ENCODE measurements at places on chromosomes 1 and 21.
A peak's percentile ranks its signal among the peaks of the same experiment; 100 is the strongest.

GRCh38 chr1:187877220-187877619, 1048.5 kb downstream of the PLA2G4A start:
- peak; percentile 96 for DNase-seq

- DNase-seq = no peak
These were observed 299.6 kb upstream of the NCAM2 start for GRCh38 chr21:20698585-20698984.

DNA sequence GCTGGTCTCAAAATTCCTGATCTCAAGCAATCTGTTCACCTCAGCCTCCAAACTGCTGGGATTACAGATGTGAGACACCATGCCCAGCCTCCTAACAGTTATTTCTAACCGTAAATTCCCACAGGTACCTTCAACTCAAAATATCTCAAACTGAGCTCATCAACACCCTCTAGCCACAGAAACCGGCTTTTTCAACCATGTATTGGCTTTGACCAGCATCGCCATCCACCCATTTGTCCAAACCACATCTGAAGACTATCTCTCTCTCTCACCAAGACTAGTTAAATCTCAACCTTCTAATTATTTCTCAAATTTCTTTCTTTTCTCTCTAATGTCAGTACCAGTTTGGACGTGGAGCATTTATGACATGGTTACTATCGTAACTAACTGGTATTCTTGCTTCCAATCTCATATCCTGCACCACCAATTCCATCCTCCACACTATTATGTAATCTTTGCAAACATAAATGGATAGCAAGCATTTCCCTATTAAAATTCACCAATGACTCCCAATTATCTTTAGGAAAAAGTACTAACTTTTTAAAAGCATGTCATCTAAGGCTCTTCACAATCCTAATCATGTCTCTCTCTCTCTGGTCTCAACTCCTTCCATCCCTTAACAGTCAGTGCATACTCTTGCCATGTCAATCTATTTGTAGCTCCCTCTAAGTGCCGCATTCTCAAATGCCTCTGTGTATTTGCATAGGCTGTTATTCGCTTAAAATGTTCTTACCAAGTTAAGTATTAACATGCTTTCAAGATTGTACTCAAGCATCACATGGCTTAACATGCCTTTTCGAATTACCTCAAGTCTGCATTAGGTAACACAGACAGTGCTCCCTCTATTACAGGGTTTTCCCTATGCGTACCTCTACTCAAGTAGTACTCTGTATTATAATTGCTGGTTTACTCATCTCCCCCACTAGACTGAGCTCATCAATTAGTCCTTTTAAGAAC, 18.1 kb downstream of the RSBN1 start:
- no peak for DNase-seq

DNA sequence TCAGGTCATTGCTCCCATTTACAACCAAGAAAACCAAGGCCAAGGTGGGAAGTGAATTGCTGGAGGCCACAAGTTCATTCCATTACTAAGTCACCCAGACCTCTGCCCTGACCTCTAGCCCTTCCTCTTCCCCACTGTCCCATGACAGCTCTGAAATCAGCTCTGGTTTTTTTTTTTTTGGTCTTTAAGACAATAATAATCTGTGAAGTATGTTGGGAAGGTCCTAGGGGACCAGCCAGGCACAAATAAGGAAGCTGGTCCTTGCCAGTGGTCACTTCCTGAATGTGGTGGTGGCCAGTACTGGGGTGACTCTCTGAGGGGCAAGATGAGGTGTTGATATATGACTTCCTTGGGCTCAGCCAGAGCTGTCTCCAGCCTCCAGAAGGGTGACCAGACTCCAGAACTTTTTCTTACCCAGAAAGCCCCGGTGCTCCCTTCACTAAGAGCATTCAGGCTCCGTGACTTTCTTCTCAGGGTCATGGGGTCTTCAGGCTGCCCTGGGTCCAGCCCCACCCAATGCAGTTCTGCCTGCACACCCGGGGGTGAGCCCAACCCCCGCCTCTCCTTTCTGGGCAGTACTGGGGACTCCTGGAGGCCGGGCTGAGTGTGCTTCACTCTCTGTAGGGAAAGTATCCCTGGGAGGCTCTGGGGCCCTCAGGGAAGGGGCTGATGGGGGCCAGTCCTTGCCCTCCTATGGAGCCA, 159.6 kb downstream of the PTPRU start:
- DNase-seq = no peak

DNA sequence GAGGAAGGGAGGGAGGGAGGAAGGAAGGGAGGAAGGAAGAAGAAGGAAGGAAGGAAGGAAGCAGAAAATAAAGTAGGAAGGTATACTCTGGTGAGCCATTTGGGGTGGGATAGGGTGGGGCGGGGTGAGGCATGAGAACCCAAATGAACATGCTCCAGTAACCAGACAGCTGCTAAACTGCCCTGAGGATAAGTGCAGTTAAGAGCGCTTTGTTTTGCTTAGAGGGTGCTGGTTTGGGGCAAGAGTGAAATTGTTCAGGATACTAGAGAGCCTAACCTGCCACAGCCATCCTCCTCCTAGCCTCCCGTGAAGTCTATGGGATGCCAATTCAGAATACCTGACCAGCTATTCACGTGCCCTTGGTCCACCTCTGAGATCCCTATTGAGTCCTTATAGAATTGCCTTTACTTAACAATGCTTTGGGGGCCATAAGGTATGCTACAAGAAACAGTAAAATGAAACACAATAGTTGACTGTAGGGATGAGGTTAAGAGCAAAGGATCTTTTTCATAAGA, 59.0 kb upstream of the ATF3 start:
- DNase-seq = no peak

- no peak for DNase-seq
These were observed 24.0 kb downstream of the ZNF124 start for GRCh38 chr1:247147781-247148180.

GRCh38 chr1:100441651-100442050, 89.3 kb downstream of the CDC14A start:
- DNase-seq = no peak

DNA sequence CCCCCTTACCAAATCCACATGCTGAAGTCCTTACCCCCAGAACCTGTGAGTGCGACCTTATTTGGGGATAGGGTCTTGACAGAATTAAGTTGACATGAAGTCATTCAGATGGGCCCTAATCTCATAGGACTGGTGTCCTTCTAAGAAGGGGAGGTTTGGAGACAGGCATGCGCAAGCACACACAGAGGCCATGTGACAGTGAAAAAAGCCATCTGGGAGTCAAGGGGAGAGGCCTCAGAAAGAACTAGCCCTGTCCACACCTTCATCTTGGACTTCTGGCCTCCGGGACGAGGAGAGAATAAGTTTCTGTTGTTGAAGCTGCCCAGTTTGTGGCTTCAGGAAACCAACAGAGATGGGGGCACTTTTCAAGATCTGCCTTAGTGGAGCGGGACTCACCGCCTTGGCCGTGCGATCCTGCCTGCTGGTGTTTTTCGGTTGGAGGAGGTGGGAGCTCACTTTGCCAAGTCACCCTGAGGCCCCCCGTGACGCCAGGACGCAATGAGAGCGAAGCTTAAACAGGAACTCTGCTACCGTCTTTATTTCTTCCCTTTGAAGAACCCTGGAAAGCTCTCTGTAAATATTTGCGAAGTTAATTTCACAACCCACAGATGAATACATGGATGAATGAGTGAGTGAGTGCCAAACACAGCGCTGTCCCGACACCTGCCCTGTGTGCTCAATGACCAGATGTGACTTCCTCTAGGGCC, 42.5 kb upstream of the C1orf174 start:
- peak; percentile 61 for DNase-seq

GRCh38 chr1:80447526-80447925, 1353.2 kb upstream of the ADGRL2 start:
- no peak for DNase-seq

- no peak for DNase-seq
These were observed 27.7 kb downstream of the IL12RB2 start for GRCh38 chr1:67335411-67335810.

- DNase-seq = no peak
These were observed 7.8 kb upstream of the CHI3L2 start for GRCh38 chr1:111219557-111220286.

GRCh38 chr1:235745503-235746136, 96.0 kb upstream of the GNG4 start:
- no peak for DNase-seq

DNA sequence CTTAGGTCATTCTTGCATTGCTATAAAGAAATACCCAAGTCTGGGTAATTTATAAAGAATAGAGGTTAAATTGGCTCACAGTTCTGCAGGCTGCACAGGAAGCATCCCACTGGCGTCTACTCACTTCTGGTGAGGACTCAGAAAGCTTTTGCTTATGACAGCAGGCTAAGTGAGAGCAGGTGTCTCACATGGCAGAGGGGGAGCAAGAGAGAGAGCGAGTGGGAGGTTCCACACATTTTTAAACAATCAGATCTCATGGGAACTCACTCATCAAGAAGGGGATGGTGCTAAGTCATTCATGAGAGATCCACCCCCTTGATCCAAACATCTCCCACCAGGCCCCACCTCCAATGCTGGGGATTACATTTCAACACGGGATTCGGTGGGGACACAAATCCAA, 13.6 kb upstream of the RGS4 start:
- no peak for DNase-seq

GRCh38 chr21:45310459-45310858, 22.8 kb upstream of the POFUT2 start:
- no peak for DNase-seq

- no peak for DNase-seq
These were observed 6.6 kb upstream of the ETV3L start for GRCh38 chr1:157105988-157106812.

DNA sequence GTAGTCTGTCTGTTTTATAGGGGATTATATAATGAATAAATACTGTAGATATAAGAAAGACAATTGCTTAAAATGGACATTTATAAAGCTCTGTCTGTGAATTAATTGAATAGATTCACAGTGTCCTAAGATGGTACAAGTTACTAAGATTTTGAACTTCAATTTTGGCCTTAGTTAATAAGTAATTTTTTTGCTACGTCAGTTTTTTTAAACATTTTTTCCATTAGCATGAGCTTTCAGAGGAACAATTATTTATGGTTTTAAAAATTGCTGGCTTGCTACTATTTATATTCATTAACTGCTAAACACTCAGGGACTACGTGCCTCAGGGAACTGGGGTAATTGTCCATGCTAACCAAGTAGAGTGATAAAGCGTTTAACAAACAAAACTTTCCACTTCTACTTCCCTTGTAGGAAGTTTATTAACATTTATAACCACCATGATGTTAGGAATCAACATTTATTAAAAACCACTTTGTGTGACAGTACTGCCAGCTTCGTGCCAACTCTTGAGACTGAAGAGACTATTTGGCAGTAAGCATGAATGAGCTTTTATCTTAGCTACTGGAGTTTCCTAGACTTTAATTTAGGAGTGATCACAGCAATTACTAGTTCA, 65.4 kb upstream of the PTGS2 start:
- DNase-seq = no peak

GRCh38 chr21:31612894-31613785, 46.4 kb upstream of the SOD1 start:
- no peak for DNase-seq

DNA sequence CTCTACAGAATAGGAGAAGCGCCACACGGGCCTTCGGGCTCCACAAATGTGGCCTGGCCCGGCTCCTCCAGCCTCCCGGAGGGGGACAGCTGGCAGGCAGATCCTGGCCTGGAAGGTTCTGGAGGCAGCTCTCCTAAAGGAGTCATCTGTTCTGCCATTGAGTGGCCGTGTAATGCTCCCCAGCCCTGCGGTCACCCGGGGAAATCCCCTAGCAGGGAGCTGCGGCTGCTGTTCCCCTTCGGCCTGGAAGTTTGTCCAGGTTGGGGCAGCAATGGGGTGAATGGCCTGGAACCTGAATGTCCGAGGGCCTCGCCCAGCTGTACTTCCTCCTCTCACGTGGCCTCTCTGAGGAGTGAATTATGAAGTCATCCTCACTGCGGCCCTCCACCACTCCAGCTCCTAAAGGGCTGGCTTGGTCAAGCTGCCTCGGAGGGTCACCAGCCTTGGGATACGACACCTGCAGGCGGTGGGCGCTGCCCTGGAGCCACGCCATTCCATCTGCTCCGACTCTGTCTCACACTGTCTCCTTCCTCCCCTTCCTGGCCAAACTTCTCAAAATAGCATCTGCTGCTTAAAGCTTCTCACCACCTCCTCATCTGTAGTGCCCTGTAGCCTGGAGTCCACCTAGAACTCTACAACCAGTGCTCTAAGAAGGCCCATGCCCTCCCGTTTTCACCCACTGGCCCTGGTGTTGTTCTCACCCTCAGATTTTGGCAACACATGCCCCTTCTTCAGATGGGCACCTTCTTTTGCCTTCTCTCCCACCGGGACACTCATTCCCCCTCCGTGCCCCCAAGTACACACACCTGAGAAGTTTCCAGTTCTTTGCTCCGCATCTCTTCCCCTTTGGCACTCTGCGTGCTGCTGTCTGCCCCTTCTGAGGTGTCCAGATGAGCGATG, 54.4 kb upstream of the TMPRSS2 start:
- DNase-seq = no peak

DNA sequence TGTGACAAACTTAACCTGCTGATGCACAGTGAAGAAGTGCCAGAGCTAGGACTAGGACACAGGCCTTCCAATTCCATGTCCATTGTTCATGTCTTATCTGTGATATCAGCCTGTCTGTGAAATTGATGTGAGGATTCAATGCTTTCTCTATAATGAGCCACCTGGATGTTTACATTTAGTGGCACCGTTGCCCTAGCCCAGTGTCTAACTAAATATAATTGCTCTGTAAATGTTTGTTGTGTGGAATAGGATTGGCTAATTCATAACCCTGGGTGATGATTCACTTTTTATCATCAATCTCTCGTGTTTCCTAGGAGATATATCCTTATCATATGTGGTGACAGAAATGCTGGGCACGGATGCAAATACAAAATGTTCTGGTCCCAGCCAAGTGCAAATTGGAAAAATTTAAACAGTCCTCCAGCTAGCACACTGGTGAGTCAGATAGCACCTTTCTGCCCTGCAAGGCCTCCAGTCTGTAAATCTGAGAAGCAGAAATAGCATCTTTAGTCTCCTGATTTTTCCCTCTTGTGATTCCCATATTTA, 46.9 kb upstream of the GNG12 start:
- DNase-seq = peak; percentile 97

DNA sequence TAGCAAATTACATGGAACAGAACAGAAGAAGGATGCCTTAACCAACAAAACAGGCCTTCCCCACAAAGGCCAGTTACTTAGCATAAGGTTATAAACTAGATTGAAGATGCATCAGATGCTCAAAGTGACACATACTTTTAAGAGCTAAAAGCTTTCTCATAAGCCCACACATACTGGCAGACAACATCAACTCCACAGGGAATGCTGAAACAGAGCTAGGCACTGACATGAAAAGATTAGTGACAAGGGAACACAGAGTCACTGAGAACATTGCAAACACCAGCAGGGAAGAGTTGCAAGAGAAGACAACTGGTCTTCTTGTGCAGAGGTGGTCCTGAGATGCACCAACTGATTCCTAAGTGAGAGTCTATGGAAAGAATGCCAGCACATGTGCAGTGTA, 6.9 kb downstream of the TTC13 start:
- DNase-seq = no peak

GRCh38 chr1:228900099-228900885, 165.0 kb downstream of the RHOU start:
- no peak for DNase-seq

DNA sequence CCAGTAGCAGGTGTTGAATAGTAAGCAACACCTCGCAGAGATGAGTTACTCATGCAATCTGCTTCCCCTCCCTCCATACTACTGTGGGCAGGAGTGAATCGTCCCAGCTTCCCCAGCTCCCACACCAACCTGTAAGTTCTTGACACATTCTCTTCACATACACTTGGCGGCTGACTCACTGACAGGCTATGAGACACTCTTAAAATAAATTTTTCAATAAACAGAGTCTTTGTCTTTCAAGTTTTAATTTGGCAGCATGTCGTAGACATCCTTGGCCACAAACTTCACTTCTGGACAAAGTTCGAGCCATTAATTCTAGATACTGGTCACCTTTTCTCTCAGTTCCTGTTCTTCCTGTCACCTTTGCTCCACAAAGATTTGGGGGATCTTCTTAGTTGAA, 290.7 kb downstream of the TM2D1 start:
- DNase-seq = no peak
